ENCODE measurements at places on chromosomes 2 and 18. TPM values are rescaled to one million over a fixed set of nuclear protein-coding genes. Genes with fewer than 3 reads are reported as not detected.

The LYPD6 gene
- total RNA-seq = 9.0 TPM

The ARMC9 gene
- 54.2 TPM for total RNA-seq

The LRRC30 gene
- total RNA-seq = not detected

The PROM2 gene
- 0.36 TPM for total RNA-seq

The ZSWIM2 gene
- total RNA-seq = 0.81 TPM

The PSMA8 gene
- not detected for total RNA-seq

The HOXD8 gene
- total RNA-seq = 25.5 TPM

The ABCB11 gene
- total RNA-seq = under 0.01 TPM

The CFC1 gene
- not detected for total RNA-seq

The ADI1 gene
- total RNA-seq = 29.4 TPM

The TOGARAM2 gene
- total RNA-seq = under 0.01 TPM

The AKAIN1 gene
- total RNA-seq = not detected

The NGEF gene
- 2.1 TPM for total RNA-seq

The HK2 gene
- 54.0 TPM for total RNA-seq

The NEU2 gene
- total RNA-seq = not detected

The TGFBRAP1 gene
- 25.0 TPM for total RNA-seq

The CYBRD1 gene
- 465 TPM for total RNA-seq

The RBMS1 gene
- 206 TPM for total RNA-seq

The HTR2B gene
- total RNA-seq = 0.61 TPM

The NUP35 gene
- total RNA-seq = 10.8 TPM
